ENCODE measurements at places on chromosomes 2 and 18.

DNA sequence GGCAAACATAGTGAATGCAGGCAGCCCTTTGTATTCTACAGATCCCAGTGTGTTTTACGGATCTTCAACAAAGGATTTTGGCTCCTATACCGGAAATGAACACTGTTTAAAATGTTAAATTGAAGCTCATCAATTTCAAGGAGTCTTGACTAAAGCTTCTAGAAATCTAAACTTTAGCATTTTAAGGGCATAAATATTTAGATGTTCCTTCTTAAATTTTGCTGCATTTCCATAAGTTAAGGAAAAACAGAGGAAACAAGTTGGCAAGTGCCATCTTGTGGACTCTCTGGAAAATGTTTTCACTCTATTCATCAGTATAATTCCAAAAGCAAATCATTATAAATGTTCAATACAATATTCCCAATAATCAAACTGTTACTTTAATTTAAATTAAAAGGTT is 19.6 kb downstream of the CHN1 start:
- DNase-seq: peak; percentile 59

DNA sequence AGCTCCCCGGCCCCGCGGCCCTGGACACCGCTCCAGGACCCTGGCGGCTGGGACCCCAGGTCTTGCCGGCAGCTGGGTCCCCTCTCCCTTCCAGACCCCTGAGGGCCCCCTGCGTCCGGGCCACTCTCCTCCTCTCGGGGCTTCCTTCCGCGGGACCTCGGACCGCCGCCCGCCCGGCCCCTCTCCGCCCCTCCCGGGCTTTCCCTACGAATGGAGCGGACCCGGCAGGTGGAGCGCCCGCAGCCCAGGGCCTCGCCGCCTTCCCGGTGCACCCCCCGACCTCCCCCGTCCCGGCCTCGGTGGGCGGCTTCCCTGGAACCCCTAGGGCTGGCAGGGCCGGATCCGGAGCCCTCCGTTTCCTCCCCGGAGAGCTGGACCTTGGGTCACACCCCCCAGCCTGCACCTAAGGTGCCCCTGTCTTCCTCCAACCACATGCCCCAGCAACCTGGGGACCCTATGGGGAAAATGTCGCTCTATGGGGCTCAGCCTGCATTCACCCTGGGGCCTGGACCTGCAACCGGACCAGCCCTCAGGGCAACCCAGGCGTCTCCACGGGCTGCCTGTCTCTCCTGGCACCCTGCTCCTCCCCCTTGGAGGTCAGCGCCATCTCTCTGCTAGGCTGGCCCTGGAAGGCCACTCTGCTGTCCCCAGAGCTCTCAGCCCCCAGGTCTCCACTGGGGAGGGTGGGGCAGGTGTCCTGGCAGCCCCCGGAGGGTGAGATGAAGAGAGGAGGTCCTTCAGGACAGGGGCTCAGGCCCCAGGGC is 730 bp downstream of the B3GNT7 start:
- DNase-seq: no peak

- DNase-seq: no peak
These were observed 507.4 kb upstream of the PKDCC start for GRCh38 chr2:41540272-41540998.

GRCh38 chr18:25334588-25334987 is 17.4 kb downstream of the ZNF521 start:
- DNase-seq: no peak

DNA sequence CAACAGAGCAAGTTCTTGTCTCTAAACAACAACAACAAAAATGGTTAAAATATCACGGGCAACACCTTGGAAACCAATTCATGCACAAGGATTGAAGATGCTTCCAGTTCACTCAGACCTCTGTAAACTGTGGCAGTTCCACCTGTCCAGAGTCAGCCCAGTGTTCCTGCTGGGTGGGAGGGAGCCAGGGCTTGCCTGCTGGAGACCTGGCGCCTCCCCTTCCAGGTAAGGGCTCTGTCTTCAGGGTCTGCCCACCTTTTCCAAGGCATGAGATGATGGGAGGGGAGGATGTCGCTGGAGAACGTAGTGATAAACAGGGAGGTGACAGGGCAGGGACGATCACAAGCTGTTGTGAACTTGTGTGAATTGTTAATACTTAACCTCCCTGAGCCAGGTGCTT is 9.8 kb upstream of the GPC1 start:
- no peak for DNase-seq
